ENCODE measurements at places on chromosomes 3 and 15.

DNA sequence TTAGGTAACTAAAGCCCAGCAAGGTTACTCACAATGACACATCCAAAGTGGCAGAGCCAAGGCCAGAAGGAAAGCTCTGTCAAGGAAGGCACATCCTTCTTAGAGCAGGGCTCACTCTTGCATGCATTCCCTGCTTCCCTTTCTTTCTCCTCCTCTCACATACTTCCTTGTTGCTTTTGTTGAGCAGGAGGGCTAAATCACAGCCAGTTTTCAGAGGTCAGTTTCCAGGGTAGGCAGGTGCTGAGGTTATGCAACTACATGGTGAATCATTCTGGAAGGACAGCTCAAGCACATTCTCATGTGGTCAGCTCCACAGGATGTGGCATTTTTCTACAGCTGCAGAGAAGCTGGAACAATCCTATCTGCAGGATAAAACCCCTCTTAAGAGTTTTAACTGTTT lies 275.6 kb downstream of the ZNF621 start:
- DNase-seq = no peak

GRCh38 chr3:46705751-46706552 lies 4.8 kb downstream of the TMIE start:
- no peak for DNase-seq

DNA sequence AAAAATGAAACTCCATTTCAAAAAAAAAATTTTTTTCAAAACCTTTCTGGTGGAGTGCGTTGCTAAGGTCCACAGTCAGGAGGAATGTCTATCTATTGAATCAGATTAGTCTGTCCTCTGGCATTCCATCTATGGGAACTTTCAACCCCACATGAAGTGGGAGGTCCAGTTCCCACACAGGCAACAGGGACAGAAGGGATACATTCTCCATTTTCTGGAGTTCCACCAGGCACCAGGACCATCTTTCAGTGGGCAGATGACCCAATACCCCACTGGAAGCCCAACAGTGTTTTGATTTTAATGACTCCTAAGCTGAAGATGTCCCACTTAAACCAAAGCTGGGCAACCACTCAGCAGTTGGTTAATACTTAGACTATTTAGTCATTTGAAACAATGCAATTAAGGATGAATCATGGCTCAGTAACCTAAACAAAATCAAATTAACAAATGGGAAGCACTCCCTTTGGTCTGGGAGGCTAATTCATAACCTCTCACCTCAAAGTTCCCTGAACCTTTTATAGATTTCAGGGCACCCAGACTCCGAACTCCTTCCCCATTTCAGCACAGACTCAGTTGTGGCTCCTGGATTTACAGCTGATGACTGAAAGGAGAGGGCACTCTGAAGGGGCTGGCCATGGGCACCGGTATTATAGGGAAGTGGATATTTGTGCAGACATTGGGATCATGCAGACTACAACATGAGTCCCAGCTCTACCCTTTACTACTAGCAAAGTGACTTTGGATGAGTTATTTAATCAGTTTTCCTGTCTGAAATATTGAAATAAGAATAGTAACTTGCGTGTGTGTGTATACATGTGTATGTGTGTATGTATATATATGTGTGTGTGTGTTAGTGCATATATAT lies 264.3 kb upstream of the LRTM1 start:
- DNase-seq = peak; percentile 30

DNA sequence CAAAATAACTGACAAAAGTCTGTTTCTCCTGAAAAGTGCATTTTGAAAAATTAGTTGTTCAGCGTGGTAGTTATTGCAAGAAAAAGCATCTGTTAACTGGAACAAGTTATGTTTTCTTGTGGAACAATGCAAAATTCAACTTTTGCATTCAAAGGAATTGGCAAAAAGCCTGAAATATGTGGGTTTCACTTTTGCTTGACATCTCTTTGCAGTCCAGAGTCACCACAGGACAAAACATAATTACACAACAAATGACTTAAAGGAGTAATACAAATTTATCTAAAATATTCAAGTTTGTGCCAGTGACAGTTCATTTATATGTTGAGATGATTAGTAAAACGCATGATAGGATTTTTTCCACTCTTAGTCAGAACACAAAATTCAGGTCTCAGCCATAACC lies 96.3 kb upstream of the P2RY1 start:
- no peak for DNase-seq

DNA sequence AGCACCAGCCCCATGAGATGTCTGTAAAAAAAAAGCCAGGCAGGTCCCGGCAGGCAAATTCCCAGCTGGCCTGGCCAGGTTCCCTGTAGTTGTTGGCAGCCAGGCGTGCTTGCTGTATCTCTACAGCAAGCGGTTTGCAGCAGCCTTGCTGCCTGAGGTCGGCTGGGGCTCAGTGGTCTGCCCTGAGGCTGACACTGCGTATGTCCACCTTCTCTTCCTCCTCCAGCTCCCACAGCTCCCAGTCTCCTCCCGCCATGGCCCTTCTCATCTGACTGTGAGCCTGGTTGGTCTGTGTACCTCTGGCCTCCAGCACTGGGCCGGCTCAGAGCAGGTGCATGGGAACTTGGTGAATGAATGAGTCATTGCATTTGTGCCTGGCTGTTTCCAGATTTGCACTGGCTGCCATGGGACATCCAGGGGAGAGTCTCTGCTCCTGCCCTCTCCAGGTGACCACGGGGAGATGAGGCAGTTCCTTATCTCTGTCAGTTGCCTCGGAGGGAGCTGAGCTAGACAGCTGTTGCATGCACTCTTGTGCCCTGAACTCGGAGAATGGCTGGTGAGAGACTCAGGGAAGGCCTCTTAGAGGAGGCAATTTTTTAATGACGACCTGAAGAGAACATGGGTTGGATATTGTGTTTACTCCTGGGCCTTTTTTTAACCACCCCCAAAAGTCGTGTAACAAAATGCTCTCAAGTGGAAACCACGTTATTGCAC lies 43.0 kb downstream of the SPSB4 start:
- DNase-seq = no peak

- DNase-seq = no peak
Observed at GRCh38 chr15:90981681-90982080, 12.7 kb downstream of the PRC1 start.

- DNase-seq = no peak
Observed at GRCh38 chr3:69890691-69891090, 108.8 kb upstream of the SAMMSON start.

- DNase-seq = no peak
Observed at GRCh38 chr3:188497021-188497420, 343.1 kb downstream of the LPP start.

DNA sequence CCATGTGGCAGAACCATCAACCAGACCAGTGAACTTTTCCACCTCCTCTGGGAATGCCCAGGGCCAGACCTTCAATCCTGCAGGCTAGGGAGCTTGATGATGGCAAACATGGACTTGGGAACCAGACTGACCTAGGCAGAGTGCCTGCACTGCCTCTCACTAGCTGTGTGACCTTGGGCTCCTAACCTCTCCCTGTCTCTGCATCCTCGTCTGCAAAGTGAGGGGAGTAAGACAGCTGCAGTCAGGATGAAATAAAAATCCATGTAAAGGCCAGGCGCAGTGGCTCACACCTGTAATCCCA lies 17.5 kb upstream of the LOXL1 start:
- no peak for DNase-seq
